AG09319 (cell line): ENCODE measurements at places on chromosomes 16 and 17.

- DNase-seq, result no peak
Measured at GRCh38 chr16:88328313-88328980, 54.3 kb upstream of the ZNF469 start.

- DNase-seq, result no peak
Measured at GRCh38 chr16:81637336-81638235, 141.5 kb upstream of the PLCG2 start.

DNA sequence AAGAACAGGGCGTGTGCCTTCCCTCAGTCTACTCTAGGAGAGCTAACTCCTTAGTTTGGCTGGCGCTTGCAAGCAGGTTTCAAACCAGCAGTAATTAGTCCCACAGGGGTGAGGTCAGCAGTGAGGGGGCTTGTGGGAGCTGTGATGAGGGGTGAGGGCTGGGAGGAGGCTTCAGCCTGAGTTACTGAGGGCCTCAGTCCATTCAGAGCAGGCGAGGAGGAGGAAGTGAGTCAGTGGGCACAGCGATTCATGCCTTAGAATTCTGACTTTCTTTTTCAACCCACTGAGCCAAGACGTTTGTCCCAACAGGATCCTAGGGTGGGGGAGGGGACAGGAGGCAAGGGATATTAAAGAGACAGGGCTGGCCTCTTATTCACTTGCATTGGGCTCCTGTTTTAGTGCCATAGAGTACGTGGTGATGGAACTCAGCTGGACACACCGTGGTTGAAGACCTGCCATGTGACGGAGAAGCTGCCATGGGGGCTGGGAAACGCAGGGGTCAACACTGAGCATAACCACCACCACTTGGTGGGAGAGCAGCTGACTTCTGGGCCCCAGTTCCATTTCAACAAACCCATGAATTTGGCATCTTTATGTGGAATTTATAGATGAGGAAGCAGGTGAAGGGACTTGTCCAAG is 8.3 kb upstream of the ITGA3 start:
- DNase-seq, result no peak

DNA sequence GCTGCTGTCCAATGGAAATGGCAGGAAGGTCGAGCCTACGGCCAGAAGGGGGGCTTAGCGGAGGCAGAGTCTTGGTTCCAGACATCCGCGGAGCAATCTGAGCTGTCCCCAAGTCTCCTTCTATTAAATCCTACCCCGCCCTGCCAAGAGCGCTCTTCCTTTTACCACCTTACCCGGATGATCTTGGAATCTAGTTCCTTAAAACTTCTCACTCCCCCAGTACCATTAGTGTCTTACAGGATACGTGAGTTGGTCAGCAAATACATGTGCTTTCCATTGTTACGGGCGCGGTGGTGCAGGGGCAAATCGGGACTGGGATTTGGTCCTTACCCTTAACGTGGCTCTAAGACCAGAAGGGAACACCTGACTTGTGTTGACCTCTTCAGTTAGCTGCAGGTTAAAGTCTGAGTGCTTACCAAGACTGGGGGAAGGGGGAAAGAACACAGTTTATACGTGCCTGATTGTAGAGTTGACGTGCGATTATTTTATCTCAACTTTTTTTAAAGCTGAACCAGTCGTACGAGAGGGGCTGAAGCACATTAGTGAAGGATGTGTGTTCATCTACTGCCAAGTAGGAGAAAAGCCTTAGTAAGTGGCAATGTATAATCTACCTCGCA is 495 bp downstream of the TXNDC17 start:
- no peak for DNase-seq

DNA sequence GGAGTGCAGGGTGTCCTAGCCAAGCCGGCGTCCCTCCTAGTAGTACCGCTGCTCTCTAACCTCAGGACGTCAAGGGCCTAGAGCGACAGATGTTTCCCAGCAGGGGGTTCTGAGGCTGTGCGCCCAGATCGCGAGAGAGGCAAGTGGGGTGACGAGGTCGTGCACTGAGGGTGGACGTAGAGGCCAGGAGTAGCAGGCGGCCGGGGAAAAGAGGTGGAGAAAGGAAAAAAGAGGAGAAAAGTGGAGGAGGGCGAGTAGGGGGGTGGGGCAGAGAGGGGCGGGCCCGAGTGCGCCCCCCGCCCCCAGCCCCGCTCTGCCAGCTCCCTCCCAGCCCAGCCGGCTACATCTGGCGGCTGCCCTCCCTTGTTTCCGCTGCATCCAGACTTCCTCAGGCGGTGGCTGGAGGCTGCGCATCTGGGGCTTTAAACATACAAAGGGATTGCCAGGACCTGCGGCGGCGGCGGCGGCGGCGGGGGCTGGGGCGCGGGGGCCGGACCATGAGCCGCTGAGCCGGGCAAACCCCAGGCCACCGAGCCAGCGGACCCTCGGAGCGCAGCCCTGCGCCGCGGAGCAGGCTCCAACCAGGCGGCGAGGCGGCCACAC is at the start of gene MMP2:
TSS of gene MMP2 (plus strand) at position 372 of the 603 bp plus-strand sequence. CDS start 282 bp downstream, outside the sequence.
- no peak for DNase-seq

- no peak for DNase-seq
Measured at GRCh38 chr16:79182616-79183015, 417.9 kb downstream of the MAF start.

- DNase-seq, result no peak
Measured at GRCh38 chr17:72468841-72469240, 348.0 kb downstream of the SOX9 start.

DNA sequence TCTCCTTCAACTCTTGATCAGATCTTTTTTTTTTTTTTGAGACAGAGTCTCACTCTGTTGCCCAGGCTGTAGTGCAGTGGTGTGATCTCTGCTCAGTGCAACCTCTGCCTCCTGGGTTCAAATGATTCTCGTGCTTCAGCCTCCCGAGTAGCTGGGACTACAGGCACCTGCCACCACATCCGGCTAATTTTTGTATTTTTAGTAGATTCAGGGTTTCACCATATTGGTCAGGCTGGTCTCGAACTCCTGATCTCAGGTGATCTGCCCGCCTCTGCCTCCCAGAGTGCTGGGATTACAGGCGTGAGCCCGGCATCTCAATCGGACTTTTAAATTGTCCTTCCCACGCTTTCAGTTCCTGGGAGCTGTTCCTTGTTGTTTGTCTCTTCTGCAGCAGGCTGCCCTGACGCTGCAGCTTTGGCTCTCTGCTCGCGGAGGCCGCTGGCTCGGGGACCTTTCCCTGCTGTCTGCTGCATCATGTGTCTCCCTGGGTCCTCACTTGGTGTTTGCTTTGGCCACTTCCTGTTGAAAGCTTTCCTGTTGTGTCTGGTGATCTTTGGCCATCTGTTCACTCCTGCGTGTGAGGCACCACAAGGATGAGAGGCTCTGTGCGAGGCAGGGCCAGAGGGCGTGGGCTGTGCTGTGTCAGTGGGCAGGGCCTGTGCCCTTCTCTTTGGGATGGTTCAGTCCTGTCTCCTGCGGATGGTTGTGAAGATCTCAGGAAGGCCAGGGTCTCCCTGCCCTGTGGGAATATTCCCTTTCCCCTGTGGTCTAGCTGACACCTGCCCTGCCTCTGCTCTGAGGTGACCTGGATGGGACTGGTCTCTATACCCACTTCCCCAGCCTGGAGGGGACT is 18.4 kb upstream of the CAPN15 start:
- DNase-seq, result no peak

GRCh38 chr16:9533042-9533441 is 441.6 kb downstream of the HAPSTR1 start:
- no peak for DNase-seq

GRCh38 chr17:63694229-63694949 is 5.5 kb downstream of the LIMD2 start:
- no peak for DNase-seq

DNA sequence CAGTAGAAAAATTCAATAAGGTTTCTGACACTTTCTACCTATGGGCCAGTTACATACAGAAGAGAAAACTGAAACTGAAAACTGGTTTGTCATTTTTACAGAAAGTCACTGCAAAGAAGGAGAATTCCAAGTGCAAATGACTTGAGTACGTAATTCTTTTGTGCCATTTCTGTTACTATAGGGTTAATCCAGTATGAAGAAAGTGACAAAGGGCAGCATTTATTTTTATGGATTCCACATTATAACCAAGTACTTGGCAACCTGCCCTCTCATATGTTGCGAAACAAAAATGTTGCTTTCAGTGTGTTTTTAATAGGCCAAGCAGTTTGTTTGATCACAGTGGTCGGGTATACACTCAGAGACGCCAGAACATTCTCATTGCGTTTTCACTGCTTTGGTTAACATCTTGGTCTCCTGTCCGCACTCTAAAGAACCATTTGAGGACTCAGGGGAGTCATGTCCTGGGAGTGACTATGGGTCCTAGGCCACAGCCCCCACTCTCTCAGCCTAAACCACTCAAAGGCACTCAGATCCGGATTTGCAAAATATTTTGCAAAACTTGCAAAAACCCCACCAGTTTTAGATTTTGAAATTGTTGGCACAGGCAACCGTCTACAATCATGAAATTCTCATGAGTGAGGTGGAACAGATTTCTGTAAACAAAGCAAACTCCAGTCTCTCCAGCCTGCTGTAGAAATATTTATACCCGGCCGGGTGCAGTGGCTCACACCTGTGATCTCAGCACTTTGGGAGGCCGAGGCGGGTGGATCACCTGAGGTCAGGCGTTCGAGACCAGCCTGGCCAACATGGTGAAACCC is 15.4 kb upstream of the HELZ start:
- peak; percentile 50 for DNase-seq

GRCh38 chr17:57557834-57558681 is 187.0 kb downstream of the CCDC182 start:
- DNase-seq, result no peak

GRCh38 chr16:88523309-88524161 is 46.7 kb upstream of the ZC3H18 start:
- no peak for DNase-seq

- DNase-seq, result no peak
Measured at GRCh38 chr17:32558997-32559650, 72.3 kb downstream of the CDK5R1 start.

- DNase-seq, result peak; percentile 32
Measured at GRCh38 chr16:68520649-68521086, 18.4 kb upstream of the ZFP90 start.

DNA sequence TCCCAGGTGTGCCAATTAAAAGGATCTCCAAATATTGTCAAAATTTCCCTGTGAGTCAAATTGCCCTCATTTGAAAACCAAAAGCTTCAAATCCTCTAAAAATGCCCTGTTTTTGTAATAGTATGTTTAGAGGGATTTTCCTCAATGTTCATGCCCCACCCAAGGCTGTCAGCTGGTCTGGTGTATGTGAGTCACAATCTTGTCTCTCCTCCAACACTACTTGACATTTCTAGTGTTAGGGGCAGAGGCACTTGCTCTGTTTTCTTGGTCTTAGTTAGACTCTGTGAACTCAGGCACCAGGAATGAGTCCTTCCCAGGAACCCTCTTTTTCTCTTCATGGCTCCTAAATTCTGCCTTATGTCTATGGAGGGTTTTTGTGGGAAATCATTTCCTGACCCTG is 634.8 kb downstream of the KCNJ2 start:
- no peak for DNase-seq

DNA sequence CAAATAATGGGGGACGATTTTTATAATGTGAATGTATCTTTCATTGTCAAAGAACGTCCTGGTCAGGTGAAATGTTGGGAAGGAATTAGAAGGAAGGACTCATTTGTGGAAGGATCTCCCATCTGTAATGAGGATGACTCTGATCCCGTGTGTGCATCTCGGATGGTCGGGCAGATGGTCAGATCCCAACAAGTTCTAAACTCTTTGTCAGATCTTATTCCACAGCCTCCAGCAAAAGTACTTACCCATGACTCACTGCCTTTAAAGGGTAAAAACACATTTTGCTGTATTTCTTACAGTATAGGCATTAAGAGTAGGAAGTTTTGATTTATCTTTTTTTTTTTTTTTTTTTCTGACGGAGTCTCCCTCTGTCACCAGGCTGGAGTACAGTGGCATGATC is 539 bp upstream of the KRTAP4-8 start:
- peak; percentile 10 for DNase-seq

DNA sequence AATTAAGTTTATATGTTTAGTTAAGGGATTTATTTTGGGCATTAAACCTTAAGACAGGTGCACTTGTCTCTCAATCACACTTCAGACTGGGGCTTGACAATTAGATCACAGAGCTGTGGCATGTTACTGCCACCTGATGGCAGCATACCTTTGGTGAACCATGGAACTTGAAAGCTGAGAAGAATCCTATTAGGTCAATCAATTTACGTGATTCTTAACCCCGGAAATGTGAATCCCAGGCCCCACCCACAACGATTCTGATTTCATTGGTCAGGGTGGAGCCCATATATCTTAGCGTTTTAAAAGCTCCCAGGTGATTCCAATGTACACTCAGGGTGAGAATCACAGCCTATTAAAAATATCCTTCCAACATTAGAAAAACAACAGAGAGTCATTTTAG is 91.0 kb downstream of the GSG1L start:
- DNase-seq, result no peak

GRCh38 chr17:27945333-27945616 is 52.1 kb upstream of the LYRM9 start:
- DNase-seq, result no peak

DNA sequence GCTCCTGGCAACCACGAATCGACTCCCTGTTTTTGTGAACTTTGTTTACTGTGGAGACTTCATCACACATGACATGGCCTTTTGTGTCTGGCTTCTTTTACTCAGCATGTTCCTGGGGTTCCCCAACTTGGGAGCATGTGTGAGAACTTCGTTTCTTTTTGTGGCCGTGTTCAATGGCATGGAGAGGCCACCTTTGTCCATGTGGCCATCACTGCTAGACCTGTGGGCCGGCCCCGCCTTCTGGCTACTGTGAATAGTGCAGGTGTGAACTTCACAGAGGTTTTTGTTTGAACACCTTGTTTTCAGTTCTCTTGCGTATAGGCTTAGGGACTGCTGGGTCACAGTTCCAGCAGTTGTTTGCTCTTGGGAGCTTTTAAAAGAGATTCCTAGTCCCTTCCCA is 5.7 kb upstream of the SLC38A8 start:
- no peak for DNase-seq

GRCh38 chr17:1714980-1715802 is 5.0 kb upstream of the TLCD2 start:
- peak; percentile 90 for DNase-seq

- DNase-seq, result no peak
Measured at GRCh38 chr16:4380119-4381063, 8.7 kb downstream of the VASN start.

GRCh38 chr17:66373944-66374817 is 71.8 kb downstream of the PRKCA start:
- no peak for DNase-seq

- DNase-seq, result no peak
Measured at GRCh38 chr17:49640556-49640955, 37.3 kb downstream of the SPOP start.

DNA sequence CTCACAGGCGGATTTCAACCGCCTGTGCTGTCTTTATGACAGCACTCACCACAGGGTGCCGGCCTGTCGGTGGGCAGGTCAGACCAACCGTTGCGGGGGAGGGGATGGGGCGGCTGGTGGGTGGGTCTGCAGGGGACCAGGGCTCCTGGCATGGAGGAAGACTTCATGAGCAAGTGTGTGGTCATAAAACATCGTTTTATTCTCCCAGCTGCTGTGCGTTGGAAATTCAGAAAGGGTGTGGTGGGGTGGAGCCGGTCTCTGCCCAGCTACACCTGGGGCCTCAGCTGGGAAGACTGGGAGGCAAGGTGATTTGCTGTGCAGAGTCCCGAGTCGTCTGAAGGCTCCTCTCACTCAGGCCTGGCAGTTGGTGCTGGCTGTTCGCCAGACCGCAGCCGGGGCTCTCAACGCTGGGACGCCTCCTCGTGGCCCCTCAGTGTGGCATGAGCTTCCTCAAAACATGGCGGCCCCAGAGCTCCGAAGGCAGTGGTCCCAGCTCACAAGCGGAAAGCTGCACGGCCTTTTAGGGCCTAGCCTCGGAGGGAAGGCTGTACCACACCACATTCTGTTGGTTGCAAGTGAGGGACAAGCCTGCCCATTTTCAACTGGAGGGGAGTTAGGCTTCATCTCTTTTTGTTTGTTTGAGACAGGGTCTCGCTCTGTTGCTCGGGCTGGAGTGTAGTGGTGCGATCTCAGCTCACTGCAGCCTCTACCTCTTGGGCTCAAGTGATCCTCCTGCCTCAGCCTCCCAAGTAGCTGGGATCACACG is 45.8 kb upstream of the GSE1 start:
- DNase-seq, result no peak
